ENCODE measurements at places on chromosomes 16 and 17.

- no peak for DNase-seq
Measured at GRCh38 chr17:43855061-43855460, 8.1 kb downstream of the CD300LG start.

GRCh38 chr17:46814446-46814845, 4.0 kb downstream of the WNT3 start:
- no peak for DNase-seq

GRCh38 chr16:14485811-14486519, 144.1 kb downstream of the PARN start:
- no peak for DNase-seq

DNA sequence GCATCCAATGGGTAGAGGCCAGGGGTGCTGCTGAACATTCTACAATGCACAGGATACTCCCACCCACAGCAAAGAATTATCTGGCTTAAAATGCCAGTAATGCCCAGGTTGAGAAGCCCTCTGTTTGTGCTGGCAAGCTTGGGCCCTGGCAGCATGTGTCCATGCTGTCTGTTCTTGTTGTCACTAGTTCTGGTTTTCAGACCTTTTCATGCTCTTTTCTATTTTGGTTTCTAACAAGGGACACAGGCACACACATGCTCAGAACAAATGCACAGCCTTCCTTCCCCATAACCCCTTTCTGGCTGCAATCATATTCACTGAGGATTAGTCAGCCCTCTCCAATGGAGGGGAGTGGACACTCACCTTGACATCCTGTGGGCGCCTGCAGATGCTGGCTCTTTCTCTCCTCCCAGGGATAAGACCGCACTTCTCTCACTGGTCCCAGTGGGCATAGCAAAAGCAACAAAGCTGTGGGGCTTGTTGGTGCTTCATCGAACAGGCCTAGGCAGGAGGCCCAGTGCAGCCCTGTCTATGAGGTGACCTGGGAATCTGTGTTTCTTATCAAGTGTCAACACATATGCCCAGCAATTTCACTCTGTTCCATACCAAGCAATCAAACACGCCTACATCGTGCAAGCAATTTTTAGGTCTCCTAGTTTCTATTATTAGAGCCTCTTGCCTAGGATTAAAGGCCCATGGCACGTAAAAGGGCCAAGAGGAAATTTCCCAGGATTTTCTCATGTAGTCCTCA, 271.1 kb upstream of the CCL2 start:
- DNase-seq = no peak

GRCh38 chr16:77288222-77288621, 89.0 kb downstream of the SYCE1L start:
- DNase-seq = no peak

GRCh38 chr17:16439811-16440351, 24.5 kb downstream of the TRPV2 start:
- DNase-seq = peak; percentile 36

- DNase-seq = no peak
Measured at GRCh38 chr17:43034894-43035293, 9.9 kb downstream of the RND2 start.

- DNase-seq = no peak
Measured at GRCh38 chr17:55720919-55721836, 1.5 kb downstream of the TMEM100 start.

- DNase-seq = no peak
Measured at GRCh38 chr17:19752216-19753050, 4.3 kb upstream of the ALDH3A1 start.

- DNase-seq = no peak
Measured at GRCh38 chr17:59530531-59530930, 34.9 kb upstream of the DHX40 start.

DNA sequence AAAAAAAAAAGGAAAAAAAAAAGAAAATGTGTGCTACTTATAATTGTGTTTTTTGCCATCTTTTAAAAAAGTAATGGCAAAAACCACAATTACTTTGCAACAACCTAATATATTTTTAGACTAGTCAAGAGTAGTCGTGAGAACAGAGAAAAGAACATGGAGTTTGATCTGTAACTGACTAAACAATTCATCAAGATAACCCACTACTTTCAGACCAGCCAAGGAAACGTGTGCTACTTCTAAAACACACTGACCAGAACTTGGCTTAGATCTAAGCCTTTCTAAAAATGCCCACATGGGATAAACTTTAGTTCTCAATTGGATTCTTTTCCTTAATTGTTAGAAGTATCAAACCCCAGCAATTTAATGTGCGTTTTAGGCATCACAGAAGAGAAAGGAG, 616 bp downstream of the PECAM1 start:
- DNase-seq = no peak

DNA sequence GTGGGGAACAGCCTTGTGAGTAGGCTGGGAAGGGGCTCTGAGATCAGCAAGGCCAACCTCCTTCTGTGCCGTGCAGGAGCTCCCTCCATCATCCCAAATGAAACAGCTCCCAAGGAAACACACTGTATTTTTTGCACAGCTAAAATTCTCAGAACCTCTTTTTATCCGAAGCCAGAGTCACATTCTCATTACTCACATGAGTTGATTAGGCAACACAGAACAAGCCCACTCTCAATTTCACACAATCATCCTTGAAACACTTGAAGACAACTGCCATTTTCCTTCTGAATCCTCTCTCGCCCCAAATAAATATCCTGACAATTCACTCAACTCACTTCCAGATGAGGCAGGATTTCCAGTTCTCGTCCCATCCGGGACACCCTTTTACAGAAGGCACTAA, 66.1 kb downstream of the MYO18A start:
- DNase-seq = no peak

DNA sequence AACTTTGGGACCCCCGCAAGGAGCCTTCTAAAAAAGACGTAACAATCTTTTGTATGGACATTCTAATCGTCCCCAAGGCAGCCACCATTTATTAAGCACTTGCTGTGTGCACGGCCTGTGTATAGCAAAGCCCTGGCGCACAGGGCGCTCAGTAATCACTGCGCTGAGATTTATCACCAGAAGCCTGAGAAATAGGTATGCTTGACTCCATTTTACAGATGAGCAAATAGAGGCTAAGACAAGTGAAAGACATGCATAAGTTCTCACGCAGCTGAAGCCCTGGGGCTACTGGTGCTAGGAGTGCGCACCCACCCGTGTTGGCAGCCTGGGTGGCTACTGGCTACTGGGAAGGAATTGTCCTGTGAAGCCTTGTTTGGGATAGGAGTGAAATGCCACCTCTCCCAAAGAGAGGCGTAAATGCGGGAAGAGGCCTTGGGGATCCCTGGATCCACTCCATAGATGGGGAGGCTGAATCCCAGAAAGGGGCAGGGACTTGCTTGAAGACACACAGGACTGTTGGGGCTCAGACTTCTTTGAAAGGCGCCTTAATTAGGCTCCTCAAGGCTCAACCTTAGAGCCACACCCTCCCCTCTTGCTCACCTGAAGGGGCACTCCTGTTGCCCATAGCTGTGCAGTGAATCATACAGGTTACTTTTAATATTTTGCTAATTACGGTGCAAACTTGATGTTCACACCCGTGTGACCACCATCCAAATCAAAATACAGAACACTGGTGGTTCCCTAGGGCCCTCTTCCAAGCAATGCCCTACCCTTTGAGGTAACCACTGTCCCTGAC, 634 bp upstream of the NATD1 start:
- no peak for DNase-seq

GRCh38 chr16:5615868-5616642, 518.5 kb upstream of the EEF2KMT start:
- DNase-seq = no peak

DNA sequence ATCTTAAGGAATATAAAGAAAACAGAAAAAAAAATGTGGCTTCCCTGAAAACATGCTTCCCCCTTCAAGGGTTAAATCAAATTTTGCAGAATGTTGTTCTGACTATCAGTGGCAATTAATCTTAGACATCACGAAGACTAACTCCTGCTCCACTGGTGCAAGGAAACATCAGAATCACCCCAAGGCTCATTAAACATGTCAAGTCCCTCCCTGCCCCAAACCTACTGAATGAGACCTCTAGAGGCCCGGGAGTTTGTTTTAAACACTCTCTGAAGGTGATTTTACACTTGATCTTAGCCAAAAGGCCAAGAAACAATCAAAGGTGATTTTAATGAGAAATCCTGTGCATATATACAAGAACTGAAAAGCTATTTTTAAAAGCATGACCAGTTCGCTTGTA, 18.3 kb downstream of the PSME3IP1 start:
- no peak for DNase-seq

DNA sequence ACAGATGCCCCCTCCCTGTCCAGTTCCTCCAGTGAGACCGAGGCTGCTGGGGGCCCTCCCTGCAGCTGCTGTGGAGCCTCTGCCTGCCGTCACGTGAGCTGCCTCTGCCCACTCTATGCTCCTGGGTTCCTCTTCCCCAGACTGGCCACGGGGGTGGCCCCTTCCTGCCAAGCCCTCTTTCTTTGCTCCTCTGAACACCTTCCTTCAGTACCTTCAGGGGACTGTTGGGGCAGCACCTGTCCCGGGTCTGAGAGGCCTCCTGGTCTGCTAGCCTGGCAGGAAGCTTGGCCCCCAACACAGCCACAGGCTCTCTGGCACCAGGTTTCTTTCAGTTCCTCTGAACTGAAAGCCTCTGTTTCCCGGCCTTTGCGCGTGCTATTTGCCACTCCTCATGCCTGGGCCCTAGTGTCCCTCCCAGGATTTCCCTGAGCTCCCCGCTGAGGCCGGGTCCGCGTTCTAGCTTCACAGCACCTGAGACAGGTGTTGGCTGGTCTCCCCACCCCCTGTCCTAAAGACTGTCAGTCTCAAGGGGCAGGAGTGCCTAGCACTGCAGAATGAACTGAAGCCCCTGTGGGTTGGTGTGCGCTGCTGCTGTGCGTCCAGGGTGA, 6.6 kb upstream of the ATP6V0C start:
- no peak for DNase-seq

DNA sequence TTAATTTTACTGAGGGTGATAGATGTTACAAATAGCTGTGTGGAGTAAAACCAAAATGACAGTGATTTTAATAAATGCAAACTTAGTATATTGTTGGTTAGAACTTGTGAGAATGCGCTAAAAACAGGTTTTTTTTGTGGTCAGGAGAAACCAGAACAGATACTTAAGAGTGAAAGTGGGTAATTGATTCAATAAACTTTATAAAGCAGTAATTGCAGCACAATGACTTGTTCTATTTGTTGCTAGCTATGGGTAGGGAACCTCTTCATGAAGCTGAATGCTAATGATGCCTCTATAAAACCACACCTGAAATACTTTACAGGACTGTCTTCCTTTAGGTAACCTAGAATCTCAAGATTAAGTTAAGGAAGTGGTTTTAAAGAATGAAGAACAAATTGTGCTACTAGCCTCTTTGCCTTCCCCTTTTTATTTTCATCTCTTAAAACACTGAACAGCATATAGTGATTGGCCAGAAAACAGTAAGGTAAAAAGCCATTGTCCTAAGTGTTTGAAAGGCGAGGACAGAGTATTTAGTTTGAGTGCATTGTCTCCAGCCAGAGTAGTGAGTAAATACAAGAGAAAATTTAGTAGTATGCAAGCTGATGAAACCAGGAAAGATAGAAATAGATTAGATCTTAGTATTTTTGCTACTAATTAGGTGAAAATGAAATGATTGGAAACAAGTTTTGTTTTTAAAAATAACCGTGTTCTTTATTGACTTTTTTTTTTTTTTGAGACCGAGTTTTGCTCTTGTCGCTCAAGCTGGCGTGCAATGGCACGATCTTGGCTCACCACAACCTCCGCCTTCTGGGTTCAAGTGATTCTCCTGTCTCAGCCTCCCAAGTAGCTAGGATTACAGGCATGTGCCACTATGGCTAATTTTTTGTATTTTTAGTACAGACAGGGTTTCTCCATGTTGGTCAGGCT, 6.0 kb downstream of the GGNBP2 start:
- DNase-seq = peak; percentile 11

DNA sequence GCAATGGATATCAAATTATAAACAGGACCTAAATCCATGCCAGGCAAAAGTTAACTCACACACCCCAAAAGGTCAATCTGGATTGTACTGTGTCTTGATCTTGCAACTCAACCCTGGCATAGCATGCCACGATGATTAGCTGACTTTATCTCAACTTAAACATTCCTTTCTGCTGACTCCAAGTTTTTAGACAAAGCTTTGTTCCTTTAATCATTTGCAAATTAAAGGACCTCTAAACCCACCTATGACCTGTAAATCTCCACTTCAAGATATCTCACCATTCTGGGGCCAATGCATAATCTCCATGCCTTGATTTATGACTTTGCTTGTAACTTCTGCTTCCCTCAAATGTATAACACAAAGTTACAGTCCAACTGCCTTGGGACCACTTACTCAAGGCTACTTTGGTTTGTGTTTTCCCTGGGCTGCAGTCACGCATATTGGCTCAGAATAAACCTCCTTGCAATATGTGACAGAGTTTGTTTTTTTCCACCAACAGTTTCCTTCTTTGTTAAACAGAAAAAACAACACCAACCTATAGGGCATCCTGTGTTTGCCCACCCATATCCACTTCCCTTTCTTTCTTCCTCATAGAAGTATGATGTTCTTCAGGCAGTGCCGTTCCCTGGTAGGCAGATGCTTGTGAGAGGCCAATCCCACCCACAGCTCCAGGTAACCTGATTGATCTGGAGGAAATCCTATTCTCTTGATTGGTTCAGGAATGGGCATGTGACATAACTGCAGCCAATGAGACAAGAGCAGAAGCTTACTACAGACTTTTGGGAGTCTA, 390.6 kb upstream of the ERCC4 start:
- no peak for DNase-seq

- no peak for DNase-seq
Measured at GRCh38 chr16:82452004-82452756, 174.6 kb upstream of the CDH13 start.

DNA sequence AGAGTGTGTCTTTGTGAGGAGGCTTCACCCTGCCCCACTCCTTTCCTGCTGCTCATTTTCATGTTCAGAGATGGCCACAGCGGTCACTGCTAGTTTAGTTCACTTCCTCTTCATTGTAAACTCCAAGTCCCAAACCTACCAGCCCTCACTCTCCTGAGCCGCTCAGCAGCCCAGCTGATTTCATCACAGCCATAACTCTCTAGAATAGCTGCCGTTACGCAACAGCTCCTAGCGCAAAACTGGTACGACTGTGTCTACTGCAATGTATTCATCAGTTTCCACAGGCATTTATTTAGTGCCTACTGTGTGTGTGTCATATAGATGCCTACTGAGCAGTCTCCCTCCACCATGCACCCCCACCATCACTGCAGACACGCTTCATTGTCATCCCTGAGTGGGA, 233.5 kb upstream of the RPL38 start:
- no peak for DNase-seq

DNA sequence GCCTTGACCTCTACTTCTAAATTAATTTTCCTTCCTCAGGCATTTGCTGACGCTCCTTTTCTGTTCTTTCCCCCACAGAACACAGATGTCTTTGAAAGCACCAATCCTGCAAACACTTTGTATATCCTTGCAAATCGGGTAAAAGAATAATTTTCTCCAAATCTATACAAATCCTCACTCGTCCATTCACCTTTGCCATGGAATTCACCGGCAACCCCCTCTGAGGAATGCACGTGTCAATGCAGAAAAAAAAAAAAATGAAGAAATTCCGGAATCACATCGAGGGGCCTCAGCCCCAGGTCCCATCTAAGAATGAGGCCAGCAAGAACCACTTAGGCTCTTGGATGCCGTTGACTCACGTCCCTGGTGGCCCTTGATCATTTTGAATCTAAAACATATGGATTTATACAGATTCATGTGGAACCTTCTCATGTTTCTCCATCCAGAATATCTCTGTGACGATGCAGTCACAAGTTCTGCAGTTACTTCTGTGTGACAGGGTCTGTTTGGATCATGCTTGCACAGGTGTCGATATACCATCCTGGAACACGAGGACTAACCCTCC, 136.9 kb downstream of the RBFOX3 start:
- DNase-seq = no peak
